ENCODE measurements at places on chromosomes 1 and 21.
A peak's percentile ranks its signal among the peaks of the same experiment; 100 is the strongest.

- DNase-seq = peak; percentile 55
Observed at GRCh38 chr1:85289207-85289847, 12.9 kb upstream of the BCL10 start.

DNA sequence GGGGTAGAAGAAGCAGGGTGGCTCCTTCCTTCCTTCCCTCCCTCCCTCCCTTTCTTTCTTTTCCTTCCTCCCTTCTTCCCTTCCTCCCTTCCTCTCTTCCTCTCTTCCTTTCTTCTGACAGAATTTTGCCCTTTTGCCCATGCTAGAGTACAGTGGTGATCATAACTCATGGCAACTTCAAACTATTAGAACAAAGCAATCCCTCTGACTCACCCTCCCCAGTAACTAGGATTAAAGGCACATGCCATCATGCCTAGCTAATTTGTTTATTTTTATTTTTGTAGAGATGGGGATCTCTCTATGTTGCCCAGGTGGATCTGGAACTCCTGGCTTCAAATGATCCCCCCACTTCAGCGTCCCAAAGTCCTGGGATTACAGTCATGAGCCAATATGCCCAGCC, 10.0 kb upstream of the RPE65 start:
- no peak for DNase-seq

GRCh38 chr1:7375329-7375728, 395.8 kb upstream of the VAMP3 start:
- no peak for DNase-seq

DNA sequence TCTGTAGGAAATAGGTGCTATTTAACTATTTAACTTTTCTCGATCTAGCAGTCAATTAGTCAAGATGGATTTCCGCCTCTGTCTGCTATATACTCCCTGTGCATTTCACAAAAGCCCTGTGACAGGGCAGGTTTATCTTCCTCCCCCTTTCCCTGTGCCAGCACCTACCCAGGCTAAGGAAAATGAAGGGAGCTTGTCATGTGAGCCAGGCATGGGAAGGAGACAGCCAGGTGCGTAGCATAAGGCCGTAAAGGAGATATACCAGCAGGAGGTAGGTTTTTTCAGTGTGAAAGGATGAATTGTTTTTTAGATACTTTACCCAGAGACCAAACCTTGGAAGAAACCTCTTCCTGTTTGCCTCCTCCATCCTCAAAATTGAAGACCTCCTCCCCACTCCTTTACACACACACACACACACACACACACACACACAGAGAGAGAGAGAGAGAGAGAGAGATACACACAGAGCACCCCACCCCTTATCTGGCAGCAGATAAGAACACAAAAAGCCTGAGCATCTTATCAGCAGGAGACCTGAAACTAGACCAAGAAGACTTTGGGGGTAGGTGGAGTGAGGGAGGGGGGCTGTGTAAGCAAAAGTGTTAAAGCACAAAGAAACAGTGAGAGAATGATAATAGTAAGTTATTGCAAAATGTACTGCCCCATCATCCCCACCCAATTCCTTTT, 12.0 kb upstream of the TARBP1 start:
- DNase-seq = no peak

GRCh38 chr1:222167896-222168295, 380.0 kb downstream of the HHIPL2 start:
- no peak for DNase-seq

DNA sequence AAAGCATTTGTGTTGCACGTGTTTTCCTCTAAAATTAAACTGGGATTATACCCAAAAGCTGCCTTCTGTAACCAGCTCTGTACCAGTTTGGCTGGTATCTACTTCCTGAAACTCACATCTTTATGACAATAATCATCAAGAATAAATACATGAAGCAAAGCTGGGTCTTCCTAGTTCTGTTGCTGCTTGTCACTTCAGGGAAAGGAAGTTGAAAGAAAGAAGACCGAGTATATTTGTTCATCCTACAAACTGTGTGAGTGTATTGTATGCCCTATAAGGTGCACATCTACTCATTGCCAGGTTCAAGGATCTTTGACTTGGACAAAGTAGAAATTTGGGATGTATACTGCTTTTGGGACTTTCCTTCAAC, 29.1 kb upstream of the IFNGR2 start:
- DNase-seq = no peak

- DNase-seq = no peak
Observed at GRCh38 chr21:42560517-42561179, 47.0 kb downstream of the SLC37A1 start.

DNA sequence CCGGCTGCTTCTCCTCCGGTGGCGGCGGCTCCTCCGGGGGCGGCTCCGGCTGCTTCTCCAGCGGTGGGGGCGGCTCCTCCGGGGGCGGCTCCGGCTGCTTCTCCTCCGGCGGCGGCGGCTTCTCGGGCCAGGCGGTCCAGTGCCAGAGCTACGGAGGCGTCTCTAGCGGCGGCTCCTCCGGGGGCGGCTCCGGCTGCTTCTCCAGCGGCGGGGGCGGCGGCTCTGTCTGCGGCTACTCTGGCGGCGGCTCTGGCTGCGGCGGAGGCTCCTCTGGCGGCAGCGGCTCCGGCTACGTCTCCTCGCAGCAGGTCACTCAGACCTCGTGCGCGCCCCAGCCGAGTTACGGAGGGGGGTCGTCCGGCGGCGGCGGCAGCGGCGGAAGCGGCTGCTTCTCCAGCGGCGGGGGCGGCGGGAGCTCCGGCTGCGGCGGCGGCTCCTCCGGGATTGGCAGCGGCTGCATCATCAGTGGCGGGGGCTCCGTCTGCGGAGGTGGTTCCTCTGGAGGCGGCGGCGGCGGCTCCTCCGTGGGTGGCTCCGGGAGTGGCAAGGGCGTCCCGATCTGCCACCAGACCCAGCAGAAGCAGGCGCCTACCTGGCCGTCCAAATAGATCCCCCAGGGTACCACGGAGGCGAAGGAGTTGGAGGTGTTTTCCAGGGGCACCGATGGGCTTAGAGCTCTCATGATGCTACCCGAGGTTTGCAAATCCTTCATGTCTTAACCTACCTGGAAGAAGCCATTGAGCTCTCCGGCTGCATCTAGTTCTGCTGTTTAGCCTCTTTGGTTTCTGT, 2.0 kb downstream of the LORICRIN start:
- DNase-seq = peak; percentile 29

- DNase-seq = no peak
Observed at GRCh38 chr1:190897233-190897632, 419.6 kb upstream of the BRINP3 start.

DNA sequence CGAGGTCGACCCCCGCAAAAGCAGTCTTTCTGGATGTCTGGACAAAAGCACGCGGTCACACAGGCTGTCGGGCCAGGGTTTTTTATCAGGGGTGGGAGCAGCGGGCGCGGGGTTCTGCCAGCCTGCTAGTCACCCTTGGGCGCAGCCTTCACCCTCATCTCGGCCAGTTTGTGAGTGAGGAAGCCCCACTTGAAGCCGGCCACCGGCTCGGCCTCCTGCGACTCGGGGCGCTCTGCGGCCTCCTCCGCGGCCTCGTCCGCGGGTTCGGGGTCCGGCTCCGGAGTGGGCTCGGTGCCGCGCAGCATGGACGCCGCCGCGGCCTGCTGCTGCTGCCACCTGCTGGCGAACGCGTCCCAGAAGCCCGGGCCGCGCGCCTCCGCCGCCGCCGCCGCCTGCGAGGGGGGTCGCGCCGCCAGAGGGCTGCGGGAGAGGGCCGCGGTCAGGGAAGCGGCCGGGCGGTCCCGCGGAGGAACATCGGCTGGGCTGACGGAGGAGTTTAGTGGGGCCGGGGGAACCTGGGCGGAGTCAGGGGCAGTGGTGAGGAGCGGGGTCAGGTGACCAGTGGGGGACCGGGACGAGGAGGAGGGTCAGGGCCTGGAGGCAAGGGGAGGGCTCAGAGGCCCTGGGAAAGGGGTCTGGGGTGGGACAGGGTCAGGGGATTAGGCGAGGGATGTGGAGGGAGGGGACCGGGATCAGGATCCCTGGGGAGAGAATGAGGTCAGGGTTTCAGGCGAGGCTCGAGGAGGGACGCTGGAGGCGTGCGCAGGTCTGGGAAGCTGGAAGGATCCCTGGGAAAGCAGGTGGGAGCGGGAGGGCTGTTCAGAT, 4.5 kb downstream of the C1orf232 start:
- DNase-seq = peak; percentile 71

DNA sequence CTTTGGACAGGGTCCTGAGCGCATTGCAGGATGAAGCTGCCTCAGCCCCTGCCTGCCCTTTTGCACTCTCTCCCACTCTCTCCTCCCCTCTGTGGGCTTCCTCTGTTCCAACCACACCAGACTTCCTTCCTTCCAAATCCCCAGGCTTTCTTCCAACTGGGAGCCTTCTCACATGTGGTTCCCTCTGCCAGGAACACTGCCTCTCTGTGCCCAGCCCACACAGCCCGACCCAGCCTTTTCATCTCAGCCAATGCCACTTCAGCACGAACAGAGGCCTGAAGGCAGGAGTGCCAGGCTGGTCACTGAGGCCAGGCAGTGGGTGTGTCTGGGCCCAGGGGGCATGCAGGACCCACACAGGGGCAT, 5.9 kb downstream of the SELENON start:
- DNase-seq = no peak

- no peak for DNase-seq
Observed at GRCh38 chr1:160639652-160640051, 7.2 kb downstream of the SLAMF1 start.

DNA sequence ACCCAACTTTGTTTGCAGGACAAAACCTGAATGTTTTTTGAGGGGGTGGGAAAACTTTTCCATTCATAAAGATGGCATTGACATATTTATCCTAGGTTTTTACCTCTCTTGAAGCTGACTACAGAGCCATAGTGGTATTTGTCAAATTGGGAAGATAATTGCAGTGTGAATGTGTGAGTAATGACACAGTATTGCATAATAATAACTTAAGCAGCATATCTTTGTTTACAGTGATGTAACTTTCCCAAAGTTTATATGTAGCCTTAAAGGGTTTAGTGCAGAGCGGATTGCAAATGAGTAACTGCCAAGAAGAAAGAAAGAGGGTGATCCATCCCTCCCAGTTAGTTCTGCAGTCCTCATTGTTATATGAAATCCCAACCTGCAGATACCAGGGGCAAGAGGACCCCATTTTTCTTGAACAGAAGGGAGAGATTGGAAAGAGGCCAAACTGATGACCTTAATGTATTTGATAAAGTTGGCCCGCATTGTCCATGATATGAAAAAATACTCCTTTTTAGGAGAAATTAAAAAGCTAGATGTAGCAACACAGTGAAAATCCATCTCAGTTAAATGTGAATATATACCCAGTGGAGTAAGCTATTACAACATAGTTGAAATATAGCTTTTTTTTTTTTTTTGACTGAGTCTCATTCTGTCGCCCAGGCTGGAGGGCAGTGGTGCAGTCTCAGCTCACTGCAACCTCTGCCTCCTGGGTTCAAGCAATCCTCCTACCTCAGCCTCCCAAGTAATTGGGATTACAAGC, 23.7 kb upstream of the NFIA start:
- no peak for DNase-seq

GRCh38 chr1:6131561-6131960, 48.6 kb downstream of the CHD5 start:
- DNase-seq = no peak

GRCh38 chr1:56580771-56581170, 1.4 kb upstream of the PLPP3 start:
- DNase-seq = no peak

DNA sequence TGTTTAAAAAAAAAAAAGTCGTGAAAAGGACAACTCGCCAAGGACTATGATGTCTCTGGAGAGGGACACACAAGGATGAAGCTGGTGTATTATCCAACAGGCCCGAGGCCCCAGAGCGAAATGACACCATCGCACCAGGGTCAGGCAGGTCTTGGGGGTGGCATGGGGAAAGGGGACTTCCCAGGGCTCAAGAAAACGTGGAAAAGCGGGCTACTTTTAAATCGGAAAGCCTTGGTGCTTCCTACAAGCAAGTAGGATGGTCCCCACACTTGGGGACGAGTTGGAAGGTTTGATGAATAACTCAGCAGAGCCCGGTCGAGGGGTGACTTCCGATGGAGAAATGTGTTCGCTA, 505 bp upstream of the GNPAT start:
- no peak for DNase-seq

- DNase-seq = no peak
Observed at GRCh38 chr1:233304489-233305102, 9.1 kb upstream of the PCNX2 start.

DNA sequence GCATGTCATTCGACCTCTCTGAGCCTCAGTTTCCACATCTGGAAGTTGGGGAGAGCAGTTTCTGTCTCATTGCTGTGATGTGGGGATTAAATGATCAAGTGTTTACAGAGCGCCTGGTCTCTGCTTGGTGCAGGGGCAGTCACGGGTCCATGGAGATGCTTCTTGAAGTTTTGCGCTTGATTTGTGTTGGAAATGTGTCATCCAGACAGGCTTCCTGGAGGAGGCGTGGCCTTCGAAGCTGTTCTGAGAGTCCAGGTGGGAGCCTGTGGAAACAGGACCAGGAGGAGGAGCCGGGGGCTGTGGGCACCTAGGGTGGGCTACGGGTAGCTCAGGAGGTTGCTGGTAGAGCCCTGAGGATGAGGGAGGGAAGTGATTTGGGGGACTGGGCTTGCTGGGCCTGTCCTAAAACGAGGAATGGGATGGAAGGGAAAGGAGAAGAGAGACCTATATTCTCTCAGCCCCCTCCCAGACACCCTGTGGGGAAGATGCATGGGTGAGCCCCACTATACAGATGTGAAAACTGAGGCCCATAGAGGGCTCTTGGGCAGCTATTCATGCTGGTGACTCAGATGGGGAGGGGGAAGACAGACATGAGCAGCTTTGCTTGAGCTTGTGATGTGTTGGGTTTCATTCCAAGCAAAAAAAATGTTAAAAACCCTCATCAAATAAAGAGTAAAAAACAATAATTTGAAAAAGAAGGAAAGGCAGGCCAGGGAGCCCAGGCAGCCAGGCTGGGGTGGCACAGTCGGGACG, 107.2 kb upstream of the WNT4 start:
- no peak for DNase-seq

DNA sequence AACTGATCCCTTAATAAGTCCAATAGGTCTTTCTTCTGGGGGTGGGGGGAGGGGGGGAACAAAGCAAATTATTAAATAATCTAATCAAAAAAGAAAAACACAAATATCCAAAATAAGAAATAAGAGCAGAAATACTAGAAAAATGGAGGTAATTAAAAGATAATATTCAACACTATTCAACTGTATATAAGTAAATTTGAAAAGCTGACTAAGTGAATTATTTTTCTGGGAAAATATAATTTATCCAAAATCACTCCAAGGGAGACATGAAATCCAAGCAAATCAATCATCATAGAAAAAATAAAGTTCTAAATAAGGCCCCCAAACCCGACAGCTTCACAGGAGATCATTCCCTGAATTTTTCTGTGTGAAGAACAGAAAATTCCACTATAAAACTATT, 18.8 kb downstream of the VPS26C start:
- DNase-seq = no peak

- no peak for DNase-seq
Observed at GRCh38 chr1:25706146-25707089, 89.8 kb downstream of the MAN1C1 start.

Data from stimulated activated CD8-positive, alpha-beta memory T cell treated with anti-CD3 and anti-CD28 coated beads, Interleukin-4, amount 100 ng/mL, for 48 hours (primary cell).